Dermis blood vessel endothelial cell (primary cell): ENCODE measurements at places on chromosomes 3 and 15. TPM values are rescaled to one million over a fixed set of nuclear protein-coding genes. Genes with fewer than 3 reads are reported as not detected.
A peak's percentile ranks its signal among the peaks of the same experiment; 100 is the strongest.

The CERS3 gene
- total RNA-seq: not detected in 2 replicates

The PPP2R3A gene
- total RNA-seq: 7.3 and 9.9 TPM in 2 replicates

- DNase-seq: no peak
Observed at GRCh38 chr3:127171320-127171719, 21.6 kb upstream of the PRR23E start.

DNA sequence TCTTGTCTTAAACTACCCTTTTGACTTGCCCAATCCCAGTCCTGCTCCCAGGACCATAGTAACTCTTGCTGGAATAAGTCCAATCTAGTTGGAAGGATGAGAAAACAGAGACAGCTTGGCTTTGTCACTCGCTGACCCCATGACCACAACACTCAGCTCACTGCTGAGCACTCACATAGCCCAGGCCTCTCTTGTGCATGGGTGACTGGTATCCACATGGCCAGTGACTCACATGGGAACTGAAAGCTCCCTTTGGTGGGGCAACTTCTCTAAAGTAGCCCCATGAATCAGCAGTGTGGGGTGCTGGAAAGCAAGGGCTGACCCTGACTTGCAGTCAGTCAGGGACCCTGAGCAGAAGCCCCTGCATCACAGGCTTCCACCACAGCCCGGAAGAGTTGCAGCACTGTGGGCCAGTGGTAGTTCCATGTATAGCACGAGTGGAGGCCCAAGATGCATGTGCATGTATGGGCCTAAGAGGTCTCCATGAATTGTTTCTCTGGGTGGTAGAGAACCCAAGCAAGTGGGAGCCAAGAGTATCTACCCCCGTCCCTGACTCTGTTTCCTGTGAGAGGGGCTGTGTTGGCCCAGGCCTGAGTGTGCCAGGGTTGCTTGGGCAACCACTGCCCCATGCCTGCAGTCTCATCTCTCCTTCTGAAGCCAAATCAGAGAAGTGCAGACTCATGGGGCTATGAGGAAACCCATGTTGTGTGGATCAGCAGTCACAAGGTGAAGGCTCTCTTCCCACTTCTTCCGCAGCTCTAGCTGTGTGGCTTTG lies 62.1 kb upstream of the XCR1 start:
- no peak for DNase-seq

DNA sequence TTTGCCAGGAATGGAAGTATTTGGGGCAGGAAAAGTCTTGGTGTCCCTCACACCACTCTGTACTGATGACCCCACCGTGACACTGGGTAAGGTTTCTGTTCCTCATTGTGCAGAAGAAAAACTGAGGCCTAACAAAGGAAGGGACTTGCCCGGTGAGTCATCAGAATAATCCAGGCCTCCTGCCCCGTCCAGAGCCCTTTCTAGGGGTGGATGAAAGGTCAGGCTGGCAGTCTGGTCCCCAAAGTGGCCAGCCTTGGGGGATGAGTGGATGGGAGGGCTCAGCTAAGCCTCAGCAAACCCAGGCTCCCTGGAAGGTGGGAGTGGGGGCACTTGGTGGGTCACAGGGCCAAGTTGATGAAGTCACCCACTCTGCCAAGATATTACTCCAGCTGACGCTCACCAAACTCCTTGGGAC lies 2.3 kb upstream of the DNAH1 start:
- peak; percentile 72 for DNase-seq

GRCh38 chr3:190577225-190577624 lies 63.3 kb downstream of the IL1RAP start:
- DNase-seq: no peak

DNA sequence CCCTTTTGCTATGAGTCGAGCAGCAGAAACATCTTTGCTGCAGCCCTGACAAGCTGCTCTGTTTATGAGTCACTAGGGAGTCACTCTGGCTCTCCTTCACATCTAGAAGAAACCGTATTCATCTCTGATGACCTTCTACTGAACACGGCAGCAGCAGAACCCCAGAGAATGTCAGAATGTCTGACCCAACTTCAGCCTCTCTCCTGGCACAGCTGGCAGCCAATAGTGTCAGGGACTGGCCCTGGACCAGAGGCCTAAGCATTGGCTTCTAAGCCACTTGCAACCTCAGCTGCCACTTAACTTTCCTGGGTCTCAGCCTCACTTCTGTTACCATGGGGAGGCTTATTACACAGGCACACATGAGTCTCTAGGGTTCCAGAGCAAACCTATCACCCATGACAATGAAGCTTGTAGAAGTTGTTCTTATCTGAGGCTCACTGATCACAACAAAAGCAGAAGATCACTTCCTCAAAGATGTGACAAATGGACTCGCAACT lies 184.1 kb upstream of the TLE3 start:
- no peak for DNase-seq

DNA sequence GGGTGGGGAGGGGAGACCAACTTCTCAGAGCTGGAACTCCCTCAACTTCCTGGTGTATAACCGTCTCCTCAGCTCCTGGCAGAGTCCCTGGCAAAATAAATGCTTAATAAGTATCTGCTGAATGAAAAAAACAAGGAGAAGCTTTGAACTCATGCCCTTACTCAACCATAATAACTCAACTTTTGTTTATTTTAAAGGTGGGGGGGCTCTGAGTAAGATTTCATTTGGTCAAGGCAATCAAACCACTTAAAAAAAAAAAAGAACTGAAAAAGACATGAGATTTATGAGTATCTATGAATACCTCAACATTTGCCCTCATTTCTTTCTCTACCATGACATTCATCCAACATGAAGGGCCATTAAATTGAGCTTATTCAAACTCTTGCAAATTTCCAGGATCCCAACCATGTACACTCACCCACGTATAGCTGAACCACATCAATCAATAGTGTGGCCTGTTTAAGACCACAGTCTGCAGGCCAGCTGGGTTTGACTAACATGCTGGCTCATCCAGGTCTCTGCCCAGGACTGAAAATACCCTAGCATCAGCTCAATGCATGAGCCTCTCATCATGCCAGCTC lies 157.9 kb downstream of the FOXP1 start:
- DNase-seq: no peak

DNA sequence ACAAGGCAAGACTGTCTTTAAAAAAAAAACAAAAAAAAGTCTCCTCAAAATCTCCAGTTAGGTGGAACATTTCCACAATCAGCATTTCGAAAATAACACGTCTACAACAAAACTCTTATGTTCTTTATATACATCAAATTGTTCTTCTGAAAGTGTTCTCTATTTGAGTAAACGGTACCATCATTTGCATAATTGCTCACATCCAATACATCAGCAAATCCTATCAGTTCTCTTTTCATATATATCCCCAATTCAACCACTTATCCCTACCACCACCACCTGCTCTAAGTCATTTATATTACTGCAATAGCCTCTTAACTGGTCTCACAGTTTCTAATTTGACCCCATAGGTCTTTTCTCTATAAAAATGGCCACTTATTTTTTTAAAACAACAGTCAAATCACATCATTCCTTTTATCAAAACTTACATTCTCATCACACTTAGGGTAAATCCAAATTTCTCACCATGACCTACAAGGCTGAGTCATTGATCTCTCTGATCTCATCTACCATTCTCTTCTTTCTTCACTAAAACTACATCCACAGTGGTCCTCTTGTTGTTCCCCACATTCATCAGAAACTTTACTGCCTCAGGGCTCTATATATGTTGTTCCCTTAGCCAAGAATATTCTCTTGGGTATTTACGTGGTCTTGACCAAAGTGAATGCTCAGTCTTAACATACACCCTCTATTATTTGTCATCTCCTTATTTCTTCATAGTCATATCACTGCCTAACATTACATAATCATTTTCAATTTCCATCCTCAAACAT lies 237.0 kb downstream of the SCAPER start:
- no peak for DNase-seq

- no peak for DNase-seq
Observed at GRCh38 chr3:193621127-193621526, 28.1 kb downstream of the OPA1 start.

GRCh38 chr3:81013360-81013759 lies 748.1 kb downstream of the GBE1 start:
- no peak for DNase-seq

GRCh38 chr3:47152578-47152977 lies 11.3 kb downstream of the SETD2 start:
- no peak for DNase-seq

- no peak for DNase-seq
Observed at GRCh38 chr3:33982269-33982798, 183.9 kb downstream of the PDCD6IP start.

DNA sequence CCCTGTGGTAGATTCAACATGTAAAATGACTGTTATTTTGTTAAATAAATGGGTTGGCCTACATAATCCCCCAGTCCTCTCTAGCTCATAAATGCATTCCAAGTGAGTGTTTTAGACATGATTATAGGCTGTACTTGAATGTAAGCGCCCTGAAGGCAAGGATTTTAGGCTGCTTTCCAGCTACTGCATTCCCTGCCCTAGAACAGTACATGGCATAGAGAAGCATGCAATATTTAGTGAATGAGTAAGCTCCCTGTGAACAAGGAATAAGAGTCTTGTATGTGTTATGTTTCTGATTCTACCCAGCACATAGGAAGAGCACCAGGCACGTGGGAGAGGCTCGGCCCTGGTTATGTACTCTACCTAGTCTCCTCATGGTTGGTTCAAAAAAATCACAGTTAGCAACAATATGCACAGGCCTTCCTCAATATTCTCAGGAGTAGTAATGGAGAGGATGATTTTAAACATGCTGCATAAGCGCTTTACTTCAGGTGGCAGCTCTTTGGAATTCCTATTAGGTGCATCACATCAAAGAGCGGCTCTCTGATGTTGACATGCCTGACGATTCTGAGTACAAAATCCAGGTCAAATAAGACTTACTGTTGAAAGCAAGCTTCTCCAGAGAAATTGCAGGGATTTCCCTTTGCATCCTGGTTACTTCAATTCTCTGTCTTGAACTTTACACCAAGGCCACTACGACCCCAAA lies 456.6 kb downstream of the MAGI1 start:
- DNase-seq: no peak
